ENCODE measurements at places on chromosomes 1 and 21.

DNA sequence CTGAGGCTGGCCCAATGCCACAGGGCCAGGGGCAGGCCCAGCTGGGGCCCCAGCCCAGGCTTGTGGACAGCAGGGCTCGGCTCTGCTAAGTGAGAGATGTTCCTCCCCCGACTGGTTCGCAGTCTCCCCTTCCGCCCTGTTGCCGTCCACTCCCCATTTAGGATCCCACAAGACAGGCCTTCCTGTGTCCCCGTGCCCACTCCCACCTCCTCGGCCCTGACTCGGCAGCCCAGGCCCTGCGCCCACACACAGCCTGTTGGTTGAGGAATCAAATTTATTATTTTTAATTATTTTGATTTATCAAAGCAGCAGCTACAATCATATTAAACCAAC lies 78.4 kb downstream of the CASZ1 start:
- DNase-seq, result no peak

DNA sequence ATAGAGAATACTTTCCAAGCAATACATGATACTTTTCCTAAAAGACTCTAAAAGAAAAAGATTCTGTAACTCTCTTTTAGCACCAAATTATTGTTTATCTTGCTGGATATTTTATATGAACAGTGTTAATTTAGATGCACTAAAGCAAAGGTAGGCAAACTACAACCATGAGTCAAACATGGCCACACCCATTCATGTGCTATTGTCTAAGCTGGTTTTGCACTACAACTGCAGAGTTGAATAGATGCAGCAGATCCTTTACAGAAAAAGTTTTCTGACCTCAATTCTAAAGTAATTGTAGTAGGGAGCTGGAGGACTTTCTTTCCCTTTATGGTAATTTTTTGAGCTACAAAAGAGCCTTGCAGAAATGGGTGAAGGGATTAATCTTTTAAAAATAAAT lies 19.4 kb downstream of the BLZF1 start:
- DNase-seq, result no peak

- peak; percentile 9 for DNase-seq
These were observed 63.4 kb upstream of the NEK2 start for GRCh38 chr1:211738691-211739301.

DNA sequence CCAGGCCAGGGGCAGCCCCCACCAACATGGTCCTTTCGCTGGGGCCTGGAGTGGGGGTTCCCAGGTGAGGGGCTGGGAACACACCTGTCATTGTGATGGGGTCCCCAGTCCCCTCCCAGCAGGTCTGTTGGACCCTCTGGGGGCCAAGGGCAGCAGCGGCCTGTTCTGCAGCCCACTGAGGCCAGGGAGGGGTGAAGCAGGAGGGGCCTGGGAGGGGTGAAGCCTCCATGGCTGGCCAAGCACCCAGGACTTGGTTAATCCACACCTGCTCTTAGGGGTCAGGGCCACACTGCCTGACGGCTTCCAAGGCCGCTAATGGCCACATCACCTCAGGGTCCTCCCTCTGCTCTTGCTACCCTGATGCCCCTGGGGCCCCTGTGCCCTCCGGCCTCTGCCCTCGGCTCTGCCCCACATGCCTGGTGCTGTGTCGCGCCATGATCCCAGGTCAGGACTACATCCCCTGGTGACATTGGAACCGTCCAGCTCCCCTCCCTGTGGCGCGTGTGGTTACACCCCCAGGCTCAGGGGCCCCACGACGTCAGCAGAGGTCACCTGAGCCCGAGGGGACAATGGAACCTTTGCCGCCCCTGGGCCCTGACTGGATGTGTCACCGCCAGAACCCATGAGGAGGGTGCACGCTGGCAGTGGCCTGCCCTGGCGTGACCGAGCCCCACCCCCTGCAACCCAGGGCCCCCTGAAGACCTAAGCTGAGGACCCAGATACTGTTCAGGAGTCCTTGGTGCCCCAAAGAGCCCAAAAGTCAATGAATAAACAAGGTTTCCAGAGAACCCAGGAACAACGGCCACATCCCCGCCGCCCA lies 7.0 kb downstream of the TNFRSF18 start:
- DNase-seq, result no peak

DNA sequence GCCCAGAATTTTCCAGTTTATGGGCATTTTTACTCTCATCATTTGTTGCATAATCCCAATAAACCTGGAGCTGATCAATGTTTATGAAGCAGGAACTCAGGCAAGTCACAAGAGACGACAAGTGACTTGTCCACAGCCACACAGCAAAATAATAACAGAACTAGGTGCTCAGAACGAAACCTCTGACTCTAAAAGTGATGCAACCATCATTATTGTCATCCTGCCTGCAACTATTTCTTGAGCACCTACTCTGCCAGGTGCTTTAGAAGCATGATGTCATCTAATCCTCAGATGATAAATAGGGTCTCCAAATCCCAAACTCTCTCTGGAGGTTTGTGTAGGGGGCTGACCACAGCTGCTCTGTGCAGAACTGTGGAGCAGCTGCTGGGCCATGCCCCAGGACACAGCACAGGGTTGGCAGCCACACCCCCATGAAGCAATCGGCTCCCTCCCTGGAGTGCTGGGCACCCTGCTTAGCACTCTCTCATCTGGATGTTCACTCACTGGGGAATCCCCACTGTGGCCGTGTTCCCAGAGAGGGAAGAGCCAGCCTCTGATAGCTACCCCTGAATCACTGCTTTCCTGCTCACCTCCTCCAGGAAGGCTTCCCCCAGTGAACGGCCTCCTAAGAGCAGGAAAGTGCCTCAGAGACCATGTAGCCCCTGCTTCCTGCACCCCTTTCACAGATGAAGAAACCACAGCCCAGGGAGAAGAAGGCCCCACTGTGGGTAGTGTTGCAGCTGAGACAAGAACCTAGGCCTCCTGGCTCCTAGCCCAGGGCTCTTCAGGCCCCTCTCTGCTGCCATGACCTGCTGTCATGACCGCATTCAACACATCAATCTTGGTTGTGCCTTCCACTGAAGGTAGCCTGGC lies 2.1 kb downstream of the TTC22 start:
- DNase-seq, result no peak

DNA sequence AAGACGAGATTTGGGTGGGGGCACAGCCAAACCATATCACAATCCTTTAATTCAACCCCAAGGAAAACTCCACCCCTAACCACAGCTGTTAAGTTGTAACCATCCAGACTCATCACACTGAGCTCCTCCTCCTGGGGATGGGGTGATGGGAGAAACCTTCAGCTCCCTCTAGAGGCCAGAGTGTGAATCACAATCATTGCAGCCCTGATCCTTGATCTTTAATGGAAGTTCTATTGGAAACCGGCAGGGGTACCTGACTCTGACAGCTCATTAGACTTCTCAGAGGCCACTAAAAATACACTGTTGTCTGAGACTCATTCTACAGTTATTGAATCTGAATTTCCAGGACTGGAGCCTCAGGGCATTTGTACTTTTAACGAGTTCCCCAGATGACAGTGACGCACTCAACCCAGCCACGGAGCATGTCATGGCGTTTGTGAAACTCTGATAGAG lies 127.2 kb downstream of the IGSF21 start:
- no peak for DNase-seq

DNA sequence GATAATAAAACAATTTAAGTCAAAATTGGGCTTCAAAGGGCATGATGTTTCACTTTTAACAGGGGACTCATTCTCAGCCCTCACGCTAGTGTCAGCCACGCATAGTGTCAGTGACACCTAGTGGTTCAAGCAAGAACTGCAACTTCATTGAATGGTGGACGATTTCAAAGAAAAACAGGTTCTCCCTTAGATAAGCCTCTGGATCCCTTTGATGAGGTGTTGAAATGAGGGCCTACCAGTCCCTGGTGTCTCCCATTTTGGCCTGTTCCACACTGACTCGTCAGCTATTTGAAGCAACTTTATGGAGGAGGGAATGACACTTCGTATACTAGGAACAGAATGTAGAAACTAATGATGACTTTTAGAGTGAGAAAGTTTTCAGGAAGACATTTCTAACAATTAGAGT lies 56.2 kb downstream of the FCRL5 start:
- DNase-seq, result no peak

DNA sequence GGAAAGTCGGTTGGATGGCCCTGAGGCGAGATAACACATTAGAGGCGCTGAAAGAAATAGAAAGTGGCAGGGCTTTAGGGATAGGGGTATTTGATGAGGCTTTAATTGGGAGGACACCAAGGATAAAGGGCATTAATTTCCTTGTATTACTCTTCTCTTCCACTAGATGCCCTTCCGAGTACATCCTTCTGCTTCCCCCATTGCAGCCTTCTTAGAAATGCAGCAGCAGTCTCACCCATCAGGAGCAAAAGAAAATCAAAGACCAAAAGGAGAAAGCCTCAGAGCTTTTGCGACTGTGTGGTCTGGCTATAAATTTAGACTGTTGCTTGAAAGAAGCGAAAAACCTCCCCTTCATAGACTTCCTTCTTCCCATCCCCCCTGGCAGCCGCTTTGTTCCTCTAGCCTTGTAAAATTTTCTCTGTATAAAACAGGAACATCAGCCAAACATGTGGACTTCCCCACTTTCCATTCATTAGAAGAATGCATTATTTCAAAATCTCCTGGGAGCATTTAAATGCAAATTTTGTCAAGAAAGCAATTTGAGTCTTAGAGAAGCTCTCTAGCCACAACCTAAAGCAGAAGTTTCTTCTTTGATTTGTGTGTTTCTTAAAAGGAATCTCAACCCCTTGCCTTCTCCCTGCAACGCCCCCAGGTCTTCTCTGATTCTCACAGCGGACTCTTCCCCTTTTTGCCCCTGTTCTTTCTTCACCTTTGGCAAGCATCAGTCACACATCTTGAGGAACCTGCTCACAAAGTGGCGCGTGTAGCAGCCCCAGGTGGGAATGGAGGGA lies 76.6 kb downstream of the NDUFS5 start:
- DNase-seq, result no peak

- no peak for DNase-seq
These were observed 288.2 kb upstream of the VAMP3 start for GRCh38 chr1:7482772-7483495.

- no peak for DNase-seq
These were observed 66.7 kb upstream of the F3 start for GRCh38 chr1:94608142-94608851.

GRCh38 chr1:162390396-162391185 lies 9.1 kb downstream of the C1orf226 start:
- DNase-seq, result no peak

GRCh38 chr1:81430955-81431623 lies 369.6 kb upstream of the ADGRL2 start:
- DNase-seq, result no peak

GRCh38 chr1:27603309-27603680 lies 649 bp downstream of the AHDC1 start:
- DNase-seq, result no peak

GRCh38 chr1:10339815-10340214 lies 59.0 kb upstream of the PGD start:
- DNase-seq, result no peak

DNA sequence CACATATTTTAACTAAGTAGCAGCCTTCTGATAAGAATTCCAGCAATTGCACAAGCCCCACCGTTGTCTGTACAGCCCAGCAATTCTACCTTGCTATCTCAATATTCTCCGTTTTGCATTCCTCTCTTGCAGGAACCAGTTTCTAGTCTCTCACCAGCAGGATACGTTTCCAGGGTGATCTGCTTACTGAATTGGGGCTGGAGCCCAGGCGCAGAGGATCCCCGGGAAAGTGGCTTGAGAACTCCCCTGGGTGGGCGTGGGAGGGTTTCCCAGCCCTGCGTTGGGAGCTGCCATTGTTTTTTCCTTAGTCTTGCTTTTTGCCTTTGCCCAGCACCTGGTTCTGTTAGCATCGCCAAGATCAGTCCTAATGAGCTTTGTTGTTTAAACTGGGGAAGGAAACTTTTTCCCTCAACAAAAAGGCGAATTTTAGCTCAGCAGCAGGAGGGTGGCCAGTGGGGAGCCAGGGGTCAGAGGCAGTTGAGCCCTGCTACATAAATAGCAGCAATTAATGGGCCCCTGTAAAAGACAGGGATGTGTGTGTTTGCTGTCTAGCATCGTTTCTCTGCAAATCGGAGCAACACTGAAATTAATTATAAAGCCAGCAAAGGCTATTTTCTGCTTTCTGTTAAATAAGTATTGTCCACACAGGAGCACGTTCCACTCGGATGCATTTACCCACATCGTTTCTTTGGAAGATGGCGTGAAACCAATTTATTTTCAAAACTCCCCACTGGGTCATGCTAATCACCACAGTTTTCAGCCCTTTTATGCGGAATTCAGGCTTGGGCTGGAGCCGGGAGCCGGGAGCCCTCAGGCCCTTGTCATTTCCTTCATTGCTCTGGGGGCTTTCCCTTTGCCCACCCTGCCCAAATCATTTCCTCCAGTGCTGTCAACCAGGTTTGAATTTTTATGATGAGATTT lies 36.6 kb downstream of the HUNK start:
- DNase-seq, result no peak

GRCh38 chr1:175472464-175472863 lies 270.9 kb downstream of the TNR start:
- DNase-seq, result no peak

DNA sequence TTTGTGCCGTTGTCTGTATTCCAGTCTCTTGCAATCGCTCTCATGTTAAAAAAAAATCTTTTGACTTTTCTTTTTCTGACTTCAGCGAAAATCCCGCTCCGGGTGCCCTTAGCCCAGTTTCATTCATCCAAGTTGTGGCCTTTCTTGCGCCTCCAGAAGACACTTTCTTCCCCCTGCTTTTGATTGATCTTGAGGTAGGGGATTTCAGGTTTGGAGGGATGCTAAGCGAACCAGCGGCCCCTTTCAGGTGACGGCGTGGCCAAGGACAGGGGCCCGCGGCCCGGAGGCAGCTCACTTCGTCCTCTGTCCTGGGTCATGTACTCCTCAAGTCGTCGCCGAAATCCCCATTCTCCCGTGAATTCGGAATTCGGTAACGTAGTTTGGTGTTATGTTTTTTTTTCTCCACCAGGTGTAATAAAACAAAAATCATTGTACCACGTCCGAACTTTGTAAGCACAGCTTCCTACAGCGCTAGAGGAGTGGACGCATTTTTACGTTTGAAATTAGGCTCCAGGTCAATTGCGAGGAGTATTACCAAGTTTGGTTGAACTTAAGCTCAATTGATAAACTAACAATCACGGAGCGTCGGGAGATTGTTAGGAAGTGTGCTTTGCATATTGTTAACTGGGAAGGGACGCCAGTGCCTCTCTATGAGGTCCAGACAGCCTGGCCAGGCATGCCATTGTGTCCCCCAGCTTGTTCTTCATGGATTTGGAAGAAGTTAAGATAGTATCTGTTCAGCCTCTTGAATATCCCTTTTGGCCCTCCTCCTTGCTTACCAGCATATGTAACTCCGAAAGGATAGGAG lies 1.1 kb downstream of the MRPS6 start:
- DNase-seq, result no peak

DNA sequence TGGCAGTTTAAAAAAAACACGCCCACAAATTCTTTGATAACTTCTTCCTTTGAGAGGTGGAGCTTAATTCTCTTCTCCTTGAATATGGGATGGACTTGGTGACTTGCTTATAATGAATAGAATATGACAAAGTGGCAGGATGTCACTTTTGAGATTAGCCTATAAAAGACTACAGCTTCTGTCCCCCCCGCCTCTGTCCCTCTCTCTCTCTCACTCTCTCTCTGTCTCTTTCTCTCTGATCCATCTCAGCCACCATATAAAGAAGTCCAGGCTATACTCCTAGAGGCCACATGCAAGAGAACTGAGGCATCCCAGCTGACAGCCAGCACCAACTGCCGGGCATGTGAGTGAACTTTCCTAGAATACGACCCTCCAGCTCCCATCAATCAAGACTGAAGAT lies 7.7 kb upstream of the DMBX1 start:
- DNase-seq, result no peak

GRCh38 chr1:220453371-220453770 lies 74.6 kb upstream of the MARK1 start:
- no peak for DNase-seq
